NCI-H69 (cell line): ENCODE measurements at places on chromosomes 1 and 21.

DNA sequence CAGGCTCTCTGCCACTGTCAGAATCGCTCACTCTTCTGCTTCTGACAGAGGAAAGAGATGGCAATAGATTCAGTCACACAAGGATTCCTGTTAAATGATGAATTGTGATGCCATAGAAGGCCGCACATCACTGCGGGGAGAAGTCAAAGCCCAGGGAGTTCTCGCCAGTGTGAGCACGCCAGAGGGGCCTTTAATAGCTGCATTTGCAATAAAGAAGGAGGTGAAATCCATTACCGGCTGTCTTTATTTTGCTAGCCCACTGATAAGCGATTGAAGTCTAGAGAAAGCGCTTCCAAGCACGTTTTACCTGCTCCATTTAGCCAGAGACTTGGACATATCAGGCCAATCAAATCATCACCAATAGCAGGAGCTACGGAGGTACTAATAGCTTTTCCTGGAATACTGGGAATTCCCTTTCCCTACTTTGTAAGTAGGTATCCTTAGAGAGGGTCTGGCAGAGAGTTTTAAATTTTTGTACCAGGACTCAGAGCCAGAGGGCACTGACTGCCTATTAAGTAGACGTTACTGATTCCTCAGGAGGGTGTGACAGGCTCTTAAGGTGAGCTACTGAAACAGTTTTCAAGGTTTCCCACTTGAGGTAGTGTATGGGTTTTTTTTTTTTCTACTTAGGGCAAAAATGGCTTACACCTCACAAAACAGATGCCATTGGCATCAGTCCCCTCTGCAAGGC, 10.2 kb upstream of the TARBP1 start:
- DNase-seq, result peak; percentile 19

DNA sequence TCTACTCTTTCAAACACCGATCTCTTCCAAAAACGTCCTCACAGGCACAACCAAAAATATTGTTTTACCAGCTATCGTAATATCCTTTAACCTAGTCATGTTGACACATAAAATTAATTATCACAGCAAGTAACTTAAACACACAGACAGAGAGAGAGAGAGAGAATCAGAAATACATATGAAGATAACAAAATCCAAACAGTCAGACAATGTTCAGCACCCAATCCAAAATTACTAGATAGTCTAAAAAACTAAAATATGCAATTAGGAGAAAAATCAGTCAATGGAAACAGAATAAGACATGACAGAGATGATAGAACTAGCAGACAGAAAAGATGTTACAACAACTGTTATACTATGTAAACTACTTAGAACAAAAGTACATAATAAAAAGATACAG, 537.7 kb downstream of the LMO4 start:
- no peak for DNase-seq

GRCh38 chr1:65026235-65026634, 59.9 kb upstream of the JAK1 start:
- peak; percentile 93 for DNase-seq

DNA sequence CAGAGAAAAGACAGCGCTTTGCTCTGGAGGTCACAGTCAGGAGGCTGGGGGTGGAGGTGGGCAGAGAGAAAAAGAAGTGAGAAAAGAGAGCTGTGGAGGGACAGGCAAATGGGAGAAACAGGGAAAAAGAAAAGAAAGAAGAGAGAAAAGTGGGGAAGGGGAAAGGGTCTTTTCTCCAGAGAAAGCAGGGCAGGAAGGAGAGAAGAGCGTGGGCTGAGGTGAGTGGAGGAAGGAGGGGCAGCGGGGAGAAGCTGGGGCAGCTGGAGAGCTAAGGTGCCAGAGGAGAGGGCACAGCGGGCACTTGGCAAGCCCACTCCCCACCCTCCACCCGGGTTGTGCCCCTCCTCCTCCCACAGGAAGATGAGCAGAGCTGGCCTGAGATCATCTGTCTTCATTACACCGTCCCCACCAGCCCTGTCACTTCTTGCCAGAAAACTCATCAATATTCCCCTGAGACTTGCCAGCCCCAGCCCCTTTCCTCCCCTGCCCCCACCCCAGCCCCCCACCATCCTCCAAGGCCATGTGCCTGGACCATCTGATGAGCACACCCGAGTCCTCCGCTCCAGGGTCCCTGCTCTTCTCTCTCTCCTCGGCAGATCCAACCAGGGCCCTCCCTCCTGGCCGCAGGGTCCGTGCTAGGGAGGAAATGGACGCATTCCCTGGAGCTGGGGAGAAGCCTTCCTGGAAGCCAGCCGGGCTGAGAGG, 17.0 kb upstream of the BLACAT1 start:
- DNase-seq, result peak; percentile 81

DNA sequence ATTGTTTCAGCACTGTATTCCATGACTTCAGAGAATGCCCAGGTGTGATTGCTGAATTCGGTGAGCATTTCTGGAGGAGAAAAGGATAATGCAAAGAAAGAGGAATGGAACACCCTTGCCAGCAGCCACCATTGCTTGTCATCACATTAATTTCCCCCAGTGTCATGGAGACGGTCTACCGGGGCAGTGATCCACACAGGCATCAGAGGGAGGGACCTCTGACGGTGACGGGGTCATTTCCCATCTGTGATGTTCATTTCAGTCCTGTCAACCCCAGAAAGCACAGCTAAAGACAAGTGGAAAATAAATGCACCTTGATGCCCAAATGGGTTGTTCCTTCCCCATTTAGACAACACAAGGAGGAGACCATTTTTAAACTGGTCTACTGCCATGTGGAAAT, 376.4 kb downstream of the PCP4 start:
- DNase-seq, result no peak

- peak; percentile 75 for DNase-seq
Measured at GRCh38 chr21:35390013-35390776, 341.1 kb upstream of the RUNX1 start.

GRCh38 chr1:17095141-17095540, 24.1 kb downstream of the PADI2 start:
- no peak for DNase-seq

- peak; percentile 71 for DNase-seq
Measured at GRCh38 chr1:180358649-180359048, 128.6 kb downstream of the LHX4 start.

GRCh38 chr1:38371505-38371844, 324.9 kb upstream of the POU3F1 start:
- DNase-seq, result no peak

DNA sequence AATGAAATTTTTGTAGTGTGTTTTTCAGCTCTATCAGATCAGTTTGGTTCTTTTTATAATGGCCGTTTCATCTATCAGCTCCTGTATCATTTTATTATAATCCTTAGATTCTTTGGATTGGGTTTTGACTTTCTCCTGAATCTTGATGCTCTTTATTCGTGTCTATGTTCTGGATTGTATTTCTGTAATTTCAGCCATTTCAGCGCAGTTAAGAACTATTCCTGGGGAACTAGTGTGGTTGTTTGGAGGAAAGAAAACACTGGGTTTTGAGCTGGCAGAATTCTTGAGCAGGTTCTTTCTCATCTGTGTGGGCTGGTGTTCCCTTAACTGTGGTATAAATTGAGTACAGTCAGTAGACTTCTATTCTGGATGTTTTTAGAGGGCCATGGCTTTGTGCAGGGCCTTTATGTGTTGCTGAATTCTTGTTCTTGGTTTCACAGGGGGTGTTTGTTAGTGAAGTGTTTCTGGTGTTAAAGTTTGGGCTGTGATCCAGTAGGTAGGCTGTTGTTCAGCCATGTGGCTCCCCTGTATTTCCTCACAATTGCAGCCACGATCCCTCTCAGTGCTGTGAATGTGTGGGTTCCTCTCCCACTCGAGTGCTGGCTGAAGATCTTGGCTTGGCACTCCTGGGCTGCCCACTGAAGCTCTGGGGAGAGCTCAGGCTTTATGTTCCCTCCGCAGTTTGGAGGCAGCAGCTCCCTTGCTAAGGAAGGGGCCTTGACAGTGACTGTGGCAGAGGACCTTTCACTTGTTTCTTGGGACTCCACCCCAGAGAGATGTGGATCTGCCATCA, 56.0 kb upstream of the CCDC190 start:
- DNase-seq, result no peak

GRCh38 chr1:169487133-169487532, 1.4 kb upstream of the SLC19A2 start:
- peak; percentile 43 for DNase-seq

DNA sequence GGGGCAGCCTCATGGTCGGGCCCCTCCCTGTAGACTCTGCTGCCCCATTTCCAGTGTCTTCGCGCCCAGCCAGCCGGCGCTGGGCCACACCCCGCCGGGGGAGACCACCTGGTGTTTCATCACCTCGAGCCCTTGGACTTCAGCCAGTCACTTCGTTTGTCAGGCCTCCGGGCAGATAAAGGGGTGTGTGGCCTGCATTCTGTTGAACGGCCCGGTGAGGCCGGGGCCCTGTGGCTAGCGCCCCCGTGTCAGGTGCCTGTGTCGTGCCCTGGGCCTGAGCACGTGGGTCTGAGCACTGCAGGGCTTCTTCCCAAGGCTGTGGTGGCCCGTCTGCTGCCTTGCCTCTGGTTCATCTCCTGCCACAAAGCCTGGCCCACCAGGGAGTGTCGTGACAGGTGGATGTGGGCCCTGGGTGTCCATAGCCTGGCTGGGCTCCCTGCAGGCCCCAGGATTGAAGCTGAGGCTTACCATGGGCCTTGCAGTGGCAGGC, 65.2 kb upstream of the DIP2A start:
- DNase-seq, result peak; percentile 4

GRCh38 chr21:44912158-44912473, 8.6 kb downstream of the ITGB2 start:
- no peak for DNase-seq

DNA sequence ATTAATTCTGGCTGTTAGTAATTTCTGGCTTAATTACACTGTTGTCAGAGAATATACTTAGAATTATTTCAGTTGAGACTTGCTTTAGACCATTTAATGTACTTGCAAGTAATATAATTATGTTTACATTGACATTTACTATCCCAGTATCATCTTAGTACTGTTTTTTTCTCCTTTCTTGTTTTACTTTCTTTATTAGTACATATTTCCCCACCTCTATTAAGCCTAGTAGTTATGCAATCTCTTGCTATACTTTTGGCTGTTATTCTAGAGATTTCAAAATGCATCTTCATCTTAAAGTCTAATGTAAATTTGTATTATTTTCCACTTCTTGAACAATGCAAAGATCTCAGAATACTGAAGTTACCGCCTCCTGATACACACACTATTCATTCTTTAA, 24.4 kb downstream of the BRWD1 start:
- no peak for DNase-seq
